ENCODE measurements at places on chromosomes 12 and 14.
A peak's percentile ranks its signal among the peaks of the same experiment; 100 is the strongest.

DNA sequence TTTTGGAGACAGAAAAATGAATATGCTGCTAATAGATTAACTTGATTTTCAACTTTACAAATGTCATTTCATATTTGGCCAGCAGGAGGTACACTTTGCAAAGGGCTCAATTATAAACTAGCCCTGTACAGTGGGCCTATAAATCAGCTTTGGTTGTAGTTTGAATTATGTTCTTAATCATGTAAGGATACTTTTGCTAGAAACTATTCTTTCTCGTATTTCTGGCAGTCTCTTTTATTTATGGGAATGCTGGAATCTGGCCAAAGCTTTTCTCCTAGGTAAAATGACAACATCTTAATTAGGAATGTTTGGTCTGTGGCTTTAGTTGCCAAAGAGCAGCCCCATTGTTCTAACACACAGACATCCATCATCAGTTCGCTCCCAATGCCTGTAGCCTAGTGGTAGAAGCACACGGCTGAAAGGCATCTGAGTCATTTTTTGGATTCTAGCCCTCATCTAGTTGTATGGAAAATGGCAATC is 1322.3 kb upstream of the SEL1L start:
- peak; percentile 17 for DNase-seq

DNA sequence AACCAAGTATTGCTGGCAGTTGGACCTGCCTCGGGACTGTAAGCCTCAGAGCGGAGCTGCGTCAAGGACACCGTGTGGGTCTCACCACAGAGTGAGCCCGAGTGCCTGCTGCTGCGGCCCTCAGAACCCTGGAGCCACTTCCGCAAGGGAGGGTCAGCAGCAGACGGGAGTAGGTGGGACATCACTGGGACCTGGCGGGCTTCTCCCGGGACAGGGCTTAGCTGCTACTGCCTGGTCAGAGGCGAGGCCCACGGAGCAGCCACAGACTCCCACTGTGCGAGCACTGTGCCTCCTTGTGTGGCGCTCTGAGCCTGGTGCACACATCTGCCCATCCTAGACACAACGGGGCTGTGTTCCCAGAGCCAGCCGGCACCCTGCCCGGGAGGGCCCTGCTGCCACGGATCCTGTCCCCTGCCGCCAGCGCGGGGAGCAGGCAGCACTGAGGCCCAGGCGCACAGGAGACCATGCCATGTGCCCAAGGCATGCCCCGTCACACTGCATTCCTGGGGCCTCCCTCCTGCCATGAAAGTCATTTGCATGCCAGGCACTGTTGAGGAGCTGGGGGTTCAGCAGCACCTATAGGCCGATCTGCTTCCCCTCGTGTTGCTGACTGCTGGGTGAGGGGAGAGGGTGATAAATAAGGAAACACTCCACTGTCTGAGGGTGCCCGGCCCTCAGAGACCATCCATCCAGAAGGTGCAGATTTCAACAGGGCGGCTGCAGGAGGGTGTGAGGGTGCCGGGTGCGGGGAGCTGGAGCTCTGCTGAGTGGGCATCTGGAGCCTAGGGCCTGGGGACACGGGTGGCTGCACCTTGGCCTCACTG is 10.0 kb downstream of the HIP1R start:
- no peak for DNase-seq

- DNase-seq, result no peak
Measured at GRCh38 chr14:89719366-89720075, 235.0 kb downstream of the EFCAB11 start.

- DNase-seq, result no peak
Measured at GRCh38 chr12:120110550-120111501, 5.7 kb downstream of the RAB35 start.

GRCh38 chr14:99250636-99251208 is 21.3 kb downstream of the BCL11B start:
- DNase-seq, result no peak

DNA sequence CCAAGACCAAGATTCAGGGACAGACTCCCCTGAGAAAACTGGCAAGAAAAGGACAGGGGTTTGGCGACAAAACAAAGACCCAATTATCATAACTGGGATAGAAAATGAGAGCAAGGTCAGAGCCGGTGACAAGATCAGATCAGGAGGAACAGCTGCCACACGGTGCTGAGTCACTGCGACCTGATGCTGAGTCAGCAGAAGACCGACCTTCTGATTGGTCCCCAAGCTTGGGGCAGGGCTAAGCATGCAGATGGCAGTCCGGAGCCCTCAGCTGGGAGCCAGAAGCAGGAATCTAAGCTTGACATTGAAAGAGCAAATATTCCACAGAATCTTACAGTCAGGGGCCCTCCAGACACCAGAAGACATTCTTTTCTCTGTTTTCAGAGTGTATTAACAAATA is 19.1 kb upstream of the ARMH4 start:
- DNase-seq, result peak; percentile 71

DNA sequence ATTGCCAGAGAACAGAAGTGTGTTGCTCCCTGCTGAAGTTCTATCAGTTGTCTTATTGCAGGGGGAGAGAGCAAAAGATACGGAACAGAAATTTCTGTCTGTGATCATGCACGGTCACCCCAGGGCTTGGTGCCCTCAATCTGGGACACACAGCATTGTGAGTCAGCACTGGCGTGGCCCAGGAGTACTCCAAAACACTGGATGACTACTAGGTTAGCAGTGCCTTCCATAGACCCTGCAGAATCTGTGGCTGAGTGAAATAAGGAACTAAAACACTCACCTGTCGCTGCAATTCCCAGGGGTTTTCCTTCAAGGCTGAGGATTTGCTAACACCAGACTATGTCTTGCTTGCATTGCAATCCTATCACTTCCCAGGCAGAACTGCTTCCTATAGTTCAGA is 165.5 kb downstream of the ANO6 start:
- DNase-seq, result no peak

DNA sequence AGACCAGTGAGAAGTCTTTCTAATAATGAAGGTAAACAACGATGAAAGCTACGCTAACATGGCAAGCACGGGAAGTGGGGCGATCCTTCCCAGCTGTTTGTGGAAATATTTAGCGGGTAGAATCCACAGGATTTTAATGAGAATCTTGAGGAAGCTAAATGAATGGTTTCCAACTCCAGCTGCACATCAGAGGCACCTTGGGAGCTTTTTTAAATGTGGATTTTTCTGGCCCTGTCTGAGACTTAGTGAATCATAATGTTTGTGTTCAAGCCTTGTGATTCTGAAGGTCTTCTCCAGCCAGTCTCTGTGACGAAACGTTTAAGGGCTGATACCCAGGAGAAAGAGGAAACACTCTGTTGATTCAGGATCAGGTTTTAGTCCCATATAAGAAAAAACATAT is 169.8 kb downstream of the CAPZA3 start:
- no peak for DNase-seq

DNA sequence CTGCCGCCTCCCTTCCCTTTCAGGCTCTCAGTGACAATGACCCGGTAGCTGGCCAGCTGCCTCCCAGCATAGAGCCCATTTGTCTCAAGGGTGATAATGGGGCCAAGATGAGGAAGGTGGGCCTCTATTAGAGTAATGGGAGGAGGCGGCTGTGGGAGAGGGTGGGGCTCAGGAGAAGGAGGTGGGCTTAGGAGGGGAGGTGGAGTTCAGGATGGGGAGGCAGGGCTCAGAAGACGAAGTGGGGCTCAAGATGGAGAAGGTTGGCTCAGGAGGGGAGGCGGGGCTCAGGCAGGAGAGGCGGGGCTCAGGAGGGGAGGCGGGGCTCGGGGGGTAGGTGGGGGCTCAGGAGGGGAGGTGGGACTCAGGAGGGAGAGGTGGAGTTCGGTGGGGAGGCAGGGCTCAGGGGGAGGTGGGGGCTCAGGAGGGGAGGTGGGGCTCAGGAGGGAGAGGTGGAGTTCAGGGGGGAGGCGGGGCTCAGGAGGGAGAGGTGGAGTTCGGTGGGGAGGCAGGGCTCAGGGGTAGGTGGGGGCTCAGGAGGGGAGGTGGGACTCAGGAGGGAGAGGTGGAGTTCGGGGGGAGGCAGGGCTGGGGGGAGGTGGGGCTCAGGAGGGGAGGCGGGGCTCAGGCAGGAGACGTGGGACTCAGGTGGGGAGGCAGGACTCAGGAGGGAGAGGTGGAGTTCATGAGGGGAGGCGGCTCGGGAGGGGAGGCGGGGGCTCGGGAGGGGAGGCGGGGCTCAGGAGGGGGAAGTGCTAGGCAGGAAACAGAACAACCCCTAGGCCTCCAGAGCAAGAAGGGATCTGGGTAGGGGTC is 36.8 kb downstream of the IQSEC3 start:
- no peak for DNase-seq

GRCh38 chr12:102369876-102370275 is 110.5 kb downstream of the IGF1 start:
- DNase-seq, result no peak

DNA sequence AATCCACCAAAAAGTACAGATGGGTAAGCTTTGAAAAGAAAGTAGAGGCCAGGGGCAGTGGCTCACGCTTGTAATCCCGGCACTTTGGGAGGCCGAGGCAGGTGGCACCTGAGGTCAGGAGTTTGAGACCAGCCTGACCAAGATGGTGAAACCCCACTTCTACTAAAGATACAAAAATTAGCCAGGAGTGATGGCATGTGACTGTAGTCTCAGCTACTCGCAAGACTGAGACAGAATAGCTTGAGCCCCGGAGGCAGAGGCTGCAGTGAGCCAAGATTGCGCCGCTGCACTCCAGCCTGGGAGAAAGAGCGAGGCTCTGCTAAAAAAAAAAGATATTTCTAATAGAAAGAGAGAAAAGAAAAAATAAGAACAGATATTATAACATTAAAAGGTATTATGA is 134.2 kb upstream of the SLCO1C1 start:
- no peak for DNase-seq

GRCh38 chr14:54572316-54572715 is 5.4 kb downstream of the SAMD4A start:
- DNase-seq, result no peak

GRCh38 chr14:100384819-100385813 is 62.0 kb downstream of the SLC25A47 start:
- DNase-seq, result peak; percentile 60

GRCh38 chr12:39375206-39375808 is 67.6 kb downstream of the KIF21A start:
- no peak for DNase-seq

- no peak for DNase-seq
Measured at GRCh38 chr14:97350415-97350814, 553.2 kb downstream of the VRK1 start.

GRCh38 chr12:57109207-57110103 is 1.7 kb downstream of the STAT6 start:
- no peak for DNase-seq

DNA sequence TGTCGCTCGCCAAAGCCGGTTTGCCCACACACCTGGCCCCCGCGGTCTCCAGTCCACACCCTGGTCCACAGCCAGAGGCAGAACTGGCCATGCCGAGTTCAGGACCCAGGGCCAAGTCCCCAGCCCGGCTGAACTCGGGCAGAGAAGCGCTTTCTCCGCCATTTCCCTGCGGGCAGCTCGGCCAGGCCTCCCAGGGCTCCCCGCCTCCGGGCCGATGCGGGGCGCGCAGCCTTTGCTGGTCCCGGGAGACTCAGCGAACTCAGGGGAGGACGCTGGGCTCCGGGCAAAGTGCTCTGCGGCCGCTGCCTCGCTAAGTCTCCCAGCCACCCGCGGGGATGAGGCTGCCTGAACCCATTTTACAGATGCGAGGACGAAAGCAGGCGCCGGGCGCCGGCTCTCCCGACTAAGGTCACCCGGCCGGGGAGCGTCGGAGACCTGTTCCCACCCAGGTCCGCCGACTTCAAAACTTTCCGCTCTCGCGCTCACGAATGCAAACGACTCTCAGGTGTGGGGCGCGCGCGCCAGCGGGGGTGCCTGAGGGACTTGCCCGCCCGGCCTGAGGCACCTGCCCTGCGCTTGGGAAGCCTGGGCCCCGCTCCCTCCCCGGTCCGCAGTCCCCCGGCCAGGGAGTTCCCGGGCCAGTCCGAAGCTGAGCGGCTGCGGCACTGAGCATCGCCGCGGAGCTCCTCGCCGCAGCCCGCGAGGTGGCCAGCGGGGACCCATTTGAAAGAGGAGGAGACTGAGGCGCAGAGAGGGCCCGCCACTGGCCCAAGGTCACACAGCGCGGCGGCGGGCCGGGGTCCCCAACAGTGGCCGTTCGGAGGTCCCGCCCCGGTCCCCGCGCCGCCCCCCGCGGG is 627 bp downstream of the TESC start:
- DNase-seq, result no peak

DNA sequence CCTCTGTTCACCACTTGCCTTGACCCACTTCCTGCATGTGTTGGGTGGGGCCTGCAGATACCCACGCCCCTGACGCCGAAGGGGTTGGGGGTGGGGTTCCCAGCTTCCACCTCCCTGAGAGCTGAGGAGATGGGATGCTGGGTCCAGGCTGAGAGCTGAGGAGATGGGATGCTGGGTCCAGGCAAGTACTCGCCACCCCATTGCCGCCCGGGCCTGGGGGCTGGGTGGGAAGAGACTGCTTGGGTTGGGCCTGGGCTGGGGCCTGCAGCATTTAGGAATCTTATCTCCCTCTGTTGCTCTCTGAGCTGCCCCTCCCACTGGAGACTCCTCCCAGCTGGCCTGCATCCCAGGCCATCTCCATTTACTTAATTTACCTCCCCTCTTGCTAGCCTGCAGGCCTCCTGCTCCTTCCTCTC is 17.4 kb downstream of the TEAD4 start:
- no peak for DNase-seq

DNA sequence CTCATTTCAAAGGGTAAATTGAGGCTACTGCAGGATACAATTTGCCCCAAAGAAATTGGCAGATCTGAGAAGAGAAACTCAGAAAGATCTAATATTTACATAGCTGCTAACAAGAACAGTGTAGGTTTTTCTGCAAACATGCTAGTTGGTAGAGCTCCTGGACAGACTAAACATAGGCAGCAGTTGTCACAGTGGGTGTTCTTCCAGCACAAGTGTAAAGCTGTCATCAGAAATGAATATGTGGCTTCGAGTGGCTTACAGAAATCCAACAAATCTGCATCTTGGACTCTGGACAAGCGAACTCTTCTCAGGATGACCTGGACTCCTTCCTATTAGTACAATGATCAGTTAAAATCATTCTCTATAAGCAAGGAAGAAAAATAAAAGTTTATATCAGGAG is 5.9 kb downstream of the CBX5 start:
- no peak for DNase-seq

DNA sequence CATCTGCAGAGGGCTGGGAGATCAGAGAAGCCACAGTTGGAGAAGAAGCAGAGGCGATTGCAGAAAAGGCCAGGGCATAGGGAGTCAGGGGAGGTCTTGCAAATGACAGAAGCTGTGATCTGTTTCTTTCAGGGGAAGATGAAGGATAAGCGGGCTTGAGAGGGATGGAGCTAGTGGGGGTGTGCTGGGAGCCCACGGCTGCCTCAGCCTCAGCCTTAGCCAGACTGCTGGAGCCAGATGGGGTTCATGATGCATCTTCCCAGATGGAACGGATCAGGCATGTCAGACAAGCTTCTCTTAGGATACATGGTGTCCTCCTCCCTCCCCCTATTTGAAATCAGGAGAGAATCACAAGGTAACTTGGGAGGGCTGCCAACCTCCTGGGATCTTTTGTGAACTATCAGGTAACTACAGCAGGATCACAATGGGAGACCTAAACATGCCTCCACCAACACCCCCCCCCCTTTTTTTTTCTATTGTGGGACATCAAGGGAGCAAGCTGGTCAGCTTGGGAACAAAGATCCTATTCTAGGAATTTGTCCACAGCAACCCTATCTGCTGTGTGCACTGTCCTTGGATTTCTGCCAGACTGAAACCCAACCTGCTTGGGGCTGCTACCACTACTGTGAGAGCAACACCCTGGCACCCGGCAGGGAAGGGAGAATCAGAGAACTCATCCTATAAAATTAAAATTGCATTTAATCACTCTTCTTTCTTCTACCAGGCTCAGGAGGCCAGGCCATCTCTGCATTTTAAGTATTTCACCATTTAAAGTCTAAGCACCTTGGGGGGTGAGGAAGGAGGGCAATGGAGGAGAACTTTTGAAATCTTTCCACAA is 10.7 kb upstream of the ATP2A2 start:
- DNase-seq, result no peak

GRCh38 chr14:69591317-69591716 is 16.6 kb upstream of the CCDC177 start:
- DNase-seq, result no peak

Data from kidney capillary endothelial cell (primary cell).